ENCODE measurements at places on chromosomes 5 and 9. TPM values are rescaled to one million over a fixed set of nuclear protein-coding genes. Genes with fewer than 3 reads are reported as not detected.

The CDH9 gene
- polyA plus RNA-seq = not detected

The DNAH5 gene
- polyA plus RNA-seq = not detected

The MROH2B gene
- not detected for polyA plus RNA-seq

The GEMIN5 gene
- polyA plus RNA-seq = 8.4 TPM

The EQTN gene
- polyA plus RNA-seq = 0.35 TPM

The F2RL1 gene
- 2.6 TPM for polyA plus RNA-seq

The RASGEF1C gene
- not detected for polyA plus RNA-seq

The PRUNE2 gene
- not detected for polyA plus RNA-seq

The AGXT2 gene
- polyA plus RNA-seq = not detected

The UBQLN1 gene
- polyA plus RNA-seq = 76.6 TPM

The SEC16A gene
- polyA plus RNA-seq = 30.1 TPM

The OBP2B gene
- polyA plus RNA-seq = not detected

The ECM2 gene
- not detected for polyA plus RNA-seq

The SPACA9 gene
- polyA plus RNA-seq = 4.6 TPM

The CAAP1 gene
- 19.8 TPM for polyA plus RNA-seq

The PTGS1 gene
- polyA plus RNA-seq = 17.5 TPM

The GFI1B gene
- polyA plus RNA-seq = 0.74 TPM

The IL9 gene
- not detected for polyA plus RNA-seq

The F12 gene
- polyA plus RNA-seq = 0.78 TPM

The POLR3G gene
- 2.8 TPM for polyA plus RNA-seq

The FOXD4L4 gene
- polyA plus RNA-seq = not detected

The NRG2 gene
- not detected for polyA plus RNA-seq

The TCERG1 gene
- polyA plus RNA-seq = 41.3 TPM

The MARCHF11 gene
- polyA plus RNA-seq = not detected

The PCDHA1 gene
- not detected for polyA plus RNA-seq

The TEX10 gene
- polyA plus RNA-seq = 17.5 TPM

The PKN3 gene
- polyA plus RNA-seq = 0.11 TPM

The RMRP gene
- 30.5 TPM for polyA plus RNA-seq

The HMHB1 gene
- polyA plus RNA-seq = not detected

The SLC4A9 gene
- not detected for polyA plus RNA-seq

The SOWAHA gene
- polyA plus RNA-seq = not detected

The PNPLA7 gene
- polyA plus RNA-seq = 2.7 TPM

The CSF2 gene
- not detected for polyA plus RNA-seq

The FBP2 gene
- not detected for polyA plus RNA-seq

The LIFR gene
- polyA plus RNA-seq = not detected

The TNFSF8 gene
- 3.5 TPM for polyA plus RNA-seq

The PCDHGB7 gene
- 0.21 TPM for polyA plus RNA-seq

The SH3GL2 gene
- polyA plus RNA-seq = not detected

The LRRTM2 gene
- polyA plus RNA-seq = not detected

The VCAN gene
- polyA plus RNA-seq = 1.6 TPM

The GPX8 gene
- polyA plus RNA-seq = not detected

The TMEM141 gene
- 45.9 TPM for polyA plus RNA-seq

The DMXL1 gene
- 41.0 TPM for polyA plus RNA-seq

The APBA1 gene
- polyA plus RNA-seq = not detected

The RELL2 gene
- polyA plus RNA-seq = 5.9 TPM

The PCDHA11 gene
- polyA plus RNA-seq = not detected

The LCN1 gene
- polyA plus RNA-seq = not detected

The ZNF879 gene
- polyA plus RNA-seq = 2.7 TPM

The THG1L gene
- polyA plus RNA-seq = 12.7 TPM

The TYRP1 gene
- not detected for polyA plus RNA-seq

The DDX46 gene
- polyA plus RNA-seq = 24.2 TPM

The TSLP gene
- polyA plus RNA-seq = not detected

The OR1J2 gene
- not detected for polyA plus RNA-seq

The STK10 gene
- 87.9 TPM for polyA plus RNA-seq
